Mucosa of descending colon (tissue), 3 donors: ENCODE measurements at places on chromosomes 2 and 18.

DNA sequence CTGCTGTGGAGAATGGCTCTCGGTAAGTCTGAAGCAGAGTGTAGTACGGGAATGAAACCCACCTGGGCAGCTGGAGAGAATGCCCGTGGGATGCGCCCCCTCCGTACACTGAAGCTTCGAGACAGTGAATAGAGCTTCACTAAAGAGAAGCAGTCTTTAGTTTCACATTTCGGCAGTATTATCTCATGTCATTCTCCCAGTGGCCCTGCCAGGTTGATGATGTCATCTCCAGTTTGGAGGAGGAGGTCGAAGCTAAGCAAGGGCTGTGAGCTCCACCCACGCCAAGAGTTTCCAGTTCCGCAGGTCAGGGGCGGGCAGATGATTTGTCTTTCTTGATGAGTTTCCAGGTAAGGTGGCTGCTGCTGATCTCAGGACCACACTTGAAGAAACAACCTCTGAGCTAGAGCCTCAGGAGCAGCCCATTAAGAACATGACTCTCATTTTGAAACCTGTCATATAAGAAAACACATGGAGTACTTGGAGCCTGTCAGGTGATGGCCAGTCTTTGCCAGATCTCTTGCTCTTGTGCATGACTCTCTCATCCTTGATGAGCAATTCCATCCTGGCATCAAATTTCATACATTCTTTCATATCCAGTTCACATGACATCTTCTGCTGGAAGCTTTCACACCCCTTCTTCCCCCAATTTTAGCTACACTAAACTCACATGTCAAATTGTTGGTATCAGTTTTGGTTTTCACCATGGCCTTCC lies 475.0 kb downstream of the RNF144A start:
- no peak for DNase-seq

GRCh38 chr2:854460-854859 lies 96.2 kb upstream of the SNTG2 start:
- DNase-seq, result peak; percentile 78

GRCh38 chr18:58831606-58832005 lies 33.1 kb upstream of the ZNF532 start:
- no peak for DNase-seq

DNA sequence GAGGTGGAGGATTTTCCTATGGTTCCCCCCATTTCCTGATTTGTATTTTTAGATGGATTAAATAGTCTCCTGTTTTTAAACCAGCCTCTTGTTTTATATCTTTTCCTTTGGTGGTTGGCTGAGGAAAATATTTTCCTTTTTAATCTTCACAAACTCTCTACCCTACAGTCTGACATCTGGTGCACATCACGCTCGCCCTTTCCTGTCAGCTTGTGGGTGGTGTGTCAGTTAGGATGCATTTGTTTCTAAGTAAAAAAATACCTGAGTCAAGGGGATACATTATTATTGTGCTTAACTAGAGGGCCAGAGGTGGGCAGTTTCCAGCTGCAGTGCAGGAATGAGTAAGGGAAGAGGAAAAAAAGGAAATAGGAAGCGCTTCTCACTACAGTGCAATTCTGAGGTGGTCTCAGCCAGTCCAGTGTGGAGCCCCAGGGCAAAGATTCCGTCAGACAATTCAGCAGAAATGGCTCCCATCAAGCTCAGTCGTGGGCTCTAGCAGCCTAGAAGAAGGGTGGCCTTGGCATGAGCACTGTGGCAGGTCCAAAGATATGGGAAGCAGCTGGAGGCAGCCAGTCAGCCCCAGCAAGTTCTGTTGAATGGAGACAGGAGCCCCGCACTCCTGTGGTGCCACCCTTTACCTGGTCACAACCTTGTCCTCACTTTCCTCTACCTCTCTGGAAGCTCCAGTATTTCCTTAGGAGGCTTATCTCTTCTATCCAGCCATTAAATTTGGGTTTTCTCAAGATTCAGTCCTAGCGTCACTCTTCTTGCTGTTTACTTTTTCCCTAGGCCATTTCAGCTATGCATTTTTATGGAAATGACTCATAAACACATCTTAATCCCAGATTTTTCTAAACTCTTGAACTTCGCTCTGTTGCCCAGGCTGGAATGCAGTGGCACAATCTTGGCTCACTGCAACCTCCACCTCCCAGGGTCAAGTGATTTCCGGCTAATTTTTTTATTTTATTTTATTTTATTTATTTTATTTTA lies 18.5 kb downstream of the SFTPB start:
- no peak for DNase-seq

DNA sequence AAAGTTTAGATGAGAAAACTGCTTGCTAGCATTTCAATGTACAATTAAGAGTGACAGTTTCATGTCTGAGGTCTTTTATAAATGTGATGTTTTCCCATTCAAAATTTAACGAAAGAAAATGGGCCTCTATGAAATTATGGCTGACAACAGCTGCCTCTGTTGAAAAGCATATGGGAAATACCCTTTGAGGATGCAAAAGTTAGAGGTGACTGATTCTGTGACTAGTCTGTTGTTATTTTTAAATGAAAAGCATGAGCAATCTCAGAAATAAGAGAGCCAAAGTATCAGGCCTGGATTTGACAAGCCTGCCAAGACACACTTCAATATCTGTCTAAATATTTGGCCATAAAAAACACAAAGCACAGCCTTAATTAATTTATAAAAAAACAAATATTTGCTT lies 580.8 kb downstream of the ERBB4 start:
- no peak for DNase-seq

DNA sequence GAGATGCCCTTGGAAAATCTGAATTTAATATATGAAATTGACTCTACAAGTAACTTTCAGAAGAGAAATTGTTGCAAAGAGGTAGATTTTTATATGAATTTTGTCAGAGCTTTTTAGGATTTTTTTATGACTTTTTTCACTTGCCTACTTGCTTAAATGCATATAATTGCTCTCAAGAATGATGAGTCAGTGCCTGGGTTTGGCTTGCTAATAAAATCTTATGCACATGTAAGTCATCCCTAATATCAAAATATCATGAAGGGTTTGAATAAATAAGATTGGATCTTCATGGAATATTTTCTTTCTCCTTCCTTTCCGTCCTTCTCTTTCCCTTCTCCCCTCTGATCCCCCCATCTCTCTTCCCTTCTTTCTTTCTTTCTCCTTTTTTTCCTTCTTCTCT lies 354.1 kb downstream of the TXNL1 start:
- DNase-seq, result no peak

- no peak for DNase-seq
These were observed 45.4 kb downstream of the GEMIN6 start for GRCh38 chr2:38823386-38823785.

DNA sequence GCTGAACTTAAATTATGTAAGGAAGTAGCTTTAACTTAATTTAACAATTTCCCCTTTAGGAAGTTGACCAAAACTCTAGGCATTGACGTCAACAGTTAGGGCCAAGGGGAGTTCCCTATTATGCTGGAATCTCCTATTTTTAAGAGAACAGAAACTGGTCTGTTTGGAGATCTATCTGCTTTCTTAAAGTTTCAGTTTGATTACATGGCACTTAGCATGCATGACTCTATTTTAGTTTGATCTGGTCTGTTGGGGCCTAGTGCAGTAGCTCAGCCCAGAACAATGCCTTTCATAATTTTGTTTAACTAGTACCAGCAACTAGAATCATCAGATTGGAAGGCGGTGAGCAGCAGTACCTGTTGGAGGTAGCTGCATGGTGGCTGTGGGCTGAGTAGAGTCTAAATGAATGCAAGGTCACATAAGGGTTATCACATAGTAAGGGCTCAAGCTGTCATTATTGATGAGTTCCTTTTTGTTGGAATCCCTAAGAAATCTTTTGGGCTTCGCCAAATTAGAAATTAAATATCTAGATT lies 60.5 kb upstream of the ZNG1B start:
- no peak for DNase-seq

GRCh38 chr18:50518787-50519546 lies 40.9 kb upstream of the MAPK4 start:
- no peak for DNase-seq

GRCh38 chr18:45962866-45963265 lies 4.3 kb downstream of the EPG5 start:
- no peak for DNase-seq

DNA sequence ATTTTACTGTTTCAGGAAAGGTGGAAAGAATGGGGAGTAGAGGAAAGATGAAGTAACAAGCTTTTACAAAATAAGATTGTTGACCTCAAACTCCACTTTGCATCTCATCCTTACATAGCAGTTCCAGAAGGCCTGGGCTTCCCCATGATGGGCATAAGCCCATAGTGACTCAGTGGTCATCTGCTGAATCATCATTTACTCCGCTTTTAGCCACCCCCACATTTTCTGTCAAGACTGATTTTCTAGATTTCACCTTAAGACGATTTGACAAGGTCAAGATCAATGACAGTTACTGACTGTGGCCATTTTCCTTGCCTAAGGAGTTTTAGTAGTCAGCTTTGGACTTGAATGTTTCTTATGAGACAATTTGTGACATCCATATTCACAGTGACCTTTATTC lies 49.4 kb downstream of the PLEKHM3 start:
- DNase-seq, result no peak

DNA sequence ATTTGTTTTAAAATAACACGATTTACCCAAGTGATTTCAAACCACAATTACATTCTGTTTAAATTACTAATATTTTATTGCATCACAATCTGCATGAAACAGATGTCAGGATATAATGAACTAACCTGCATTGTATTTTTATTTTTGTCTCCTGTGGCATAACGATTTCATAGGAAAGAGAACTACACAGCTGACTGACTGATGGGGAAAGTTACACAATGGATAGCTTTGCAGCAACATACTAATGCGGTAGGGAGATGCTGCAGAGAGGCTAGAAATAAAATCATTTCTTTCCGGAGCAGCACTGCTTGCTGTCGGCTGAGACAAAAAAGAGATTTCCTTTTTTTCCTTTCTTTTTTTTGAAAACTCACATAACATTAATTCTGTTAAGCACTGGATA lies 36.9 kb downstream of the SCN1A start:
- no peak for DNase-seq

DNA sequence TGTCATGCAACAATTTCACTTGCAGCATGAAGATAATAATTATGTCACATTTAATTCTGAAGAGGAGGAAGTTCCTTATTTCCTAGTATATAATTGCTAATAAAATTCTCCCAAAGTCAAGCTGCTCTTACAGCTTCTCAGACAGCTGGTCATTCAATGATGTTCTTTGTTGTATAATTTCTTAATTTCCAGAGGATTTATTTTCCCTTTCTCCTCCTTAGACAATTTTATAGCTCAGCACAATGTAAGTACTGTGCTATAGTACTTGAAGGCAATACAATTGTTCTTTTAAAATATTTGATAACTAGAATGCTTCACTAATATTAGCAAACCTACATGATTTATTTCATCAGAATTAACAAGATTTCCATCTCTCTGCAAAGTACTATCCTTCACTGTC lies 73.4 kb downstream of the ROCK1 start:
- DNase-seq, result no peak

DNA sequence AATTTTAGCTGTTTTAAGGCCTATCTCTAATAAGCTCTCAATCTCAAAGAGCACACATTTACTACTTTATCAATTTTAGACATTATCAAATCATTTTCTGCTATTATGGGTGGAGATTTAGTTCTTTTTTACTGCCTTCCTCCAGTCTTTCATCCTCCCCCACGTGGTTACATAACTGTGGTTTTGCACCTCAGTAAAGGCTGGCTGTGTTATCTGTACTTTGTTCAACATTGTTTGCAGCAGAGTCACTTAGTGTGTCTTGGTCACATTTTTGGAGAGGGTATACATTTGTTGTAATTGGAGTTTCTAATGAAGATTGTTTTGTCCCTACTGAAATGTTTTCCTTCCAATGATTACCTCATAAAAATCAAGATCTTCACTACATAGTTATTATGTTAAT lies 549.6 kb upstream of the CELF4 start:
- no peak for DNase-seq

- DNase-seq, result no peak
These were observed 274.6 kb upstream of the CCDC68 start for GRCh38 chr18:55233857-55234256.

- no peak for DNase-seq
These were observed 44.4 kb downstream of the ALPK2 start for GRCh38 chr18:58584200-58585127.

DNA sequence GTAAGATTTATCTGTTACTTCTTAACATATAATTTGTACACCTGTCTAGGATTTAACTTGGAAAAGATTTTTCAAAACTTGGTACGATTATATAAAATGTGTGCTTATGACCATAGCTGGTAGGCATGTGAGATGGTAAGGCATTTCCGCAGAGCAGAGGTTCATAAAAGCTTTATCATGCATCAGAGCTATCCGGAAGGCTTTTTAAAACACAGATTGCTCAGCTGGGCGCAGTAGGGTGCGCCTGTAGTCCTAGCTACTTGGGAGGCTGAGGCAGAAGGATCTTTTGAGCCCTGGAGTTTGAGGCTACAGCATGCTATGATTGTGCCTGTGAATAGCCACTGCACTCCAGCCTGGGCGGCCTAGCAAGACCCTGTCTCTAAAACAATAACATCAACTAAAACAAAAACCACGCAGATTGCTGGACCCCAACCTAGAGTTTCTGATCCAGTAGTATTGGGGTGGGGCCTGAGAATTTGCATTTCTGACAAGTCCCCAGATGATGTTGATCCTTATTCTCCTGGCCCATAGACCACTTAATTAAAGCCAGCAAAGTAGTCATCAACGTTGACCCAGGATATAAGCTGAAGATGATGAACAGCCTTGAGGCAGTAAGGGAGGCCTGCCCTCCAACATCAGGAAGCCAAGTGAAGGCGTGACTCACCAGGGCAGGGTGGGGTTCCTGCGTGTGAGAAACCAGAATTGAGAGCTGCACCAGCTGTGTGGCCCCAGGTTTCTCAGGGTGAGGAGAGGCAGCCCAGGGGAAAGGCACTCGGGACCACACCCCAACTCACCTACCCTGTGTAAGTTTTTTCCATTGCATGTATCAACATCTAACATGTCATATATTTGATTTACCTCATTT lies 21.6 kb upstream of the SLC20A1 start:
- peak; percentile 66 for DNase-seq

- DNase-seq, result no peak
These were observed 10.5 kb upstream of the SLC1A4 start for GRCh38 chr2:64978514-64979268.

DNA sequence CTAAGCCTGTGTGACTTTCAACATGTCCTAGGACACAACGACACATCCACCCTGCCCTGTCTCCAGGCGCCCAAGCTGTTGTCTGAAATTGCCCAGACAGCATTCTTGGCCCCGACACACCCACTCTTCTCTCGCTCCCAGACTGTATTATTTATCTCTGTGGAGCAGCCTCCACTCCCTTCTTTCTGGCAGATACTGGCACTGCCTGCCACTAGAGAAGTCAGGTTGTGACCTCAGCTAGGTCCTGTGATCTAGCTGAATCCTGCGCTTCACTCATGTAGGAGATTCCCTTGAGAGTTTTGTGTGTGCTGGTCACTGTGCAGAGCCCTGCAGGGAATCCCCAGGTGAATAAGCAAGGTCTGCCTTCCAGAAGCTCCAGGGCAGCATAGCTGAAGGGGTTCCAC lies 77.1 kb upstream of the TNP1 start:
- DNase-seq, result no peak

- peak; percentile 68 for DNase-seq
These were observed 75.4 kb upstream of the HNMT start for GRCh38 chr2:137888845-137889244.
